CD4-positive, alpha-beta T cell treated with Interleukin-6 for 4 hours (primary cell): ENCODE measurements at places on chromosomes 2 and 18.
A peak's percentile ranks its signal among the peaks of the same experiment; 100 is the strongest.

GRCh38 chr2:216857131-216857550 is 2.7 kb downstream of the TNP1 start:
- no peak for DNase-seq

DNA sequence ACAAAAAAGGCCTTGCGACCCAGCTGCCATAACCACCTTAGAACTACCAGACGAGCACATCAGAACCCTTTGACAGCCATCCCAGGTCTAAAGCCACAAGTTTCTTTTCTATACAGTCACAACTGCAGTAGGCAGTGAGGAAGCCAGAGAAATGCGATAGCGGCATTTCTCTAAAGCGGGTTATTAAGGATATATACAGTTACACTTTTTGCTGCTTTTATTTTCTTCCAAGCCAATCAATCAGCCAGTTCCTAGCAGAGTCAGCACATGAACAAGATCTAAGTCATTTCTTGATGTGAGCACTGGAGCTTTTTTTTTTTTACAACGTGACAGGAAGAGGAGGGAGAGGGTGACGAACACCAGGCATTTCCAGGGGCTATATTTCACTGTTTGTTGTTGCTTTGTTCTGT is 48.8 kb downstream of the FEZ2 start:
- DNase-seq, result no peak

- no peak for DNase-seq
These were observed 16.0 kb upstream of the ASXL2 start for GRCh38 chr2:25894135-25894830.

GRCh38 chr18:63040788-63041410 is 278.7 kb downstream of the BCL2 start:
- no peak for DNase-seq

DNA sequence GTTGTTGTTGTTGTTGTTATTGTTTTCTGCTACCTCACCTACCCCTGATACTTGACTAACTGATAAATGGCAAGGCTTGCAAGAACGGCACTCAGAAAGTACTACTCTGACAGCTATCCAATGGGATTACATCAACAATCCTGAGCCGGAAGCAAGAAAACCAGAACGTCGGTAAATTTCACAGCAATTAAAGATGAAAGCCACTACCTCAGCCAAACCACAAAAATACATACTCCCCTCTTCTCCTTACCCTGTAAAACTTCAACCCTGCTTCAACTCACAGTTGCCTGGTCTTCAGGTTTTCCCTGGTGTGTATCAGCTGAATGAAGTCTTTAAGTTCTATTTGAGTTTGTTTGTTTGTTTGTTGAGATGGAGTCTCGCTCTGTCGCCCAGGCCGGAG is 293.7 kb upstream of the RND3 start:
- no peak for DNase-seq

- DNase-seq, result no peak
These were observed 333.0 kb upstream of the SLC14A2 start for GRCh38 chr18:45282101-45282812.

- DNase-seq, result no peak
These were observed 26.1 kb upstream of the CYP26B1 start for GRCh38 chr2:72173640-72174321.

DNA sequence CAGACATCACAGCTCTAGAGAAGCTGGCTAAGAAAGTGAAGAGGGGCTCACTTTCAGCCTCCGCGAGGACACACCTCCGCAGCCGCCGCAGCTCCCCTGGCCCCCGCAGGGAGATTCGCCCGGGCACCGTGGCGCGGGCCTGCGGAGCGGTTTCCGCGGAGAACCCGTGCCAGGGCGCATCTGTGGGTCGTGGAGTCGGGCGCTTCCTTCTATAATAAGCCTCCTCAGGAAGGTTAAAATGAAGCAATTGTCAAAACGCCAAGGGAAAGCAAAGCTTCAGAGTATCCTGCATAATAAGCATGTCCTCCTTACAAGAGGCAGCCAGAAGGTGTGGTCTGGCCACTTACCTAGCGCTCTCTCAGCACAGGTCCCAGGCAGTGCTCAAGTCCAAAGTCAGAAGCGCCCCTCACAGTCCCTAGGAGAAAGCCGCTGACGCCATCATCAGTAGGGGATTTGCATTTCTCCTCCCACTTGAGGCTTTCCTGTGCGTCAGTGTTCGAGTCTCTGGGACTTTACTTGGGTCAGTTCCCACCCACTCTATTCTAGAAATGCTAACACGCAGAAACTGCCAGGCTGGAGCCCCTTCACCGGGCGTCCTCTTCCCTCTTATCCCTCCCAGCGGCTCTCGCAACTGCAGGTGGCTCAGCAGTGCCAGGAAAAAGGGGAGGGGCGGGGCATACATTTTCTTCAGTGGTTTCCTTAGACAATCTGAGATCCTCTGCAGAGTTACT is at the start of gene STAT4:
STAT4 (minus strand) TSS at position 395 of the 731 bp plus-strand sequence. CDS start 2,791 bp downstream, outside the sequence.
- DNase-seq, result peak; percentile 78

GRCh38 chr2:190959911-190960788 is 53.8 kb downstream of the STAT1 start:
- no peak for DNase-seq

DNA sequence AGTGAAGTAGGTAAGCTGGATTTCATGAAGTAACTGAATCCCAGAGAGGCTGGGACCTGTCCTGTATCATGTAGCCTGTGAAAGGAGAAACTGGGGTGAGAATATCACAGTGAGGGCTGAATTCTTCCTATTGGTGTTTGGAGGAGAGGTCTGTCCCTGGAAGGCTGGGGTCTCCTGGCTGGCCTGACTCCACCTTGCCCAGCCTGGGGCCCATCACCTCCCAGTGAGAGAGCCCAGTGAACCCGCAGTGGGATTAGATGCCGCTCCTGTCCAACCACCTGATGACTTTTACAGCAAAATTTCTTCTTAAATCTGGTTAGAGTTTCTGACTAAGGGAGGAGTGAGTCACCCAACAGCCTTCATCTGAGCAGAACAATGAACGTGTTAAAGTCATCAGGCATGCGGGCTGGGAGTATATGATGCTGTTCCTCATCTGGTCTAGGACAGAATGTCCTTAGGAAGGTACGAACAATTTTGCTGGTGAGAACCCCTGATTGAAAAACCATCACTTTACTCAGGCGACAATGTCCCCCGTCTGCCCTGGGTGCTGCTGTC is 152.9 kb downstream of the LPIN1 start:
- DNase-seq, result no peak

- DNase-seq, result no peak
These were observed 5.1 kb downstream of the ZNF236 start for GRCh38 chr18:76827205-76828200.

- DNase-seq, result no peak
These were observed 80.5 kb downstream of the RDH14 start for GRCh38 chr2:18479947-18480369.

DNA sequence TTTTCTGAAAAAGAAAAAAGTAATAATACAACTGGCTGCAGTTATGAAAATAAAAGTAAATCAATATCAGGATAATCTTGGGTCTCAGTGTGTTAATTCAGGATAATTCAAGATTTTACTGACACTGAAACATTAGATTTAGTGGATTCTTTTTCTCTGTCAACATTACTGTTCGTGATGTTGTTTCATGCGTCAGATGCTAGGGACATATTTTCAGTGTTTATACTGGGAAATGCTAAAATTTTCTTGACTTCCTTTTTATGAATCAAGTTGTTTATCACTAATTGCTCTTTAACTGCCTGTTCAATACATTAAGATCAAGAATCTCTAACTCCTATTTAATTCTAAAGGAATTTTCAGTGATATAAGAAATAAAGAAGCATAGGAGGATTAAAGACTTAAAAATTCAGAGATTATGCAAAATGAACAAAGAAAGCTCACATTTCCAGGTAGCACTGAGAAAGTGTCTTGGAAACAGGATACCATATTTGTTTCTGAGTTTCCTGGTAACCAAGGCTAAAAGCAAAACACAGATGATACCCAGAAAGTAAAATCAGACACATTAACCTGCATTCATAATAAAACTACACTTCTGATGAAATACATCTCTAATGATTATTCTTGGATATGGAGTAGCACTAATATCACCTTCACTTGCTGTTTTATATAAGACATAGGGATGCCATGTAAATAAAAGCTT is 174.0 kb downstream of the ARL4C start:
- no peak for DNase-seq

DNA sequence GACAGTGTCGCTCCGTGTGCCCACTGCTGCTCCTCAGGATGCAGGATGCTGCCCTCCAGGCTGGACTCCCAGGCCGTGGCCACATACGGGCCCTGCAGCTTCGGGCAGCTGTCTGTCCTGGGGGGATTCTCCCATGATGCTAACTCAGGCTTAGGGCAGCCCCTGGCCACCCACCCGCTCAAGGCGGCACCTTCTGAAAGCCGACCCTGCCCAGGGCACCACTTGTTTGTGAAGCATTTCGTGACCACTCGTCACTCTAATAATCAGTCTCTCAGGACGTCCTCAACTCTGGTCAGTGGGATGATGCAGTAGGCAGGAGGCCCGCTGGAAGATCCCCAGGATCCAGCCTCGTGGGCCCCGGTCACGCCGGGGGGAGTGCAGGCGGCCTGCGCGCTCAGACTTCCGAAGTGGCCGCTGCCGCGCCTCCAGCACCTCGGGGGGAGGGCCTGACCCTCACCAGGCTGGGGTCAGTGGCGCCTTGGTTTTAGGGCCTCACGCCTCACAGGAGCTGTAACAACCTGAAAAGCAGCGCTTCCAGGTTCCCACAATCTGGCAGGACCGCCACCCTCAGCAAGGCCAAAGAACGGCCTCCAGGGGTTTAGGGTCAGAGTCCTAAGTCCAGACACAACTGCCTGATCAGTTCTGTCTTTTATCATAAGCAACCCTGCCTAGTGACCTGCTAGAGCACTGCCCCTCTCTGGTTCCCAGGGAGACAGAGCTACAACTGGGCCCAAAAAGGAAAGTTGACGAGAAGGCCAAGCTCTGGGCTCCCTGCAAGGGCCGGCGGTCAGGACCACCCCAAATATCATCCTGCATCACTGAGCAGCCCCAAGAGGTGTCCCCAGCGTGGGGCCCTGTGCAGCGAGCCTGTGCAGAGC is 53.0 kb downstream of the EIPR1 start:
- DNase-seq, result no peak

DNA sequence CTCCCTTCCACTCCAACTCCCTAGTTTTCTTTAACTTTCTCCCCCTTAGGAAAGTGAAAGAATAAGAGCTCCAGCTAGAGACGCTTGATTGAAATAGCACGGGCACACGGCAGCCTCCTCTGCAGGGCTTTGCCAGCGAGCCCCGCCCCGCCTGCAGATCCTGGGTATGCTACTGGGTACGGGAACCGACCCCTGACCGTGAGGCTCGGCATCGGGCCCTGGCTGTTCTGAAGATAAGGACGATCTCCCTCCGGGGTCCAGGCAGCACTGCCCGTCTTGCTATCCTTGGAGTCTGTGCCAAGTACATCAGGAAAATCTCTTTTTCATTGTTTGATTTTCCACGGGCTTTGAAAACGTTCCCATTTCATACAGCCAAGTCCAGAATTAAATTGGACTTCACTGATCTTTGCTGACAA is 284.5 kb downstream of the MTX2 start:
- DNase-seq, result peak; percentile 35

GRCh38 chr2:132468821-132469675 is 52.4 kb downstream of the GPR39 start:
- no peak for DNase-seq

- DNase-seq, result no peak
These were observed 100.5 kb downstream of the SPTBN1 start for GRCh38 chr2:54556621-54557121.

DNA sequence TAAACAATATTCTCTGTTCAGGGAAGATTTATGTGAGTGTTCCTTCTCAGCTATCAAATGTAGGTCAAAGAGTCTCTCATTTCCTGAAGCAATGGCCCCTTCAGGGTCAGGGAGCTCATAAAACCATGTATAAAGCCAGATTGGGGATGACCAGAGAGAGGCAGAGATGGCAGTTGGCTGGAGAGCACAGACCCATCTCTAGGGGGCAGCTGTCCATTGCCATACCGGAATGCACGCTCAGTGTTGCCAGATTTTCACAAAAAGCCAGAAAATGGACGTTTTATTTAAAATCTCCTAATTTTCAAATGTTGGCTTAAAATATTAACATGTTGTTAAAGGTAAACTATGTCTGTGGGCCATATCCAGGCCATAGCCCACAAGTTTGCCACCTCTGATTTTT is 1920.7 kb upstream of the CELF4 start:
- no peak for DNase-seq

DNA sequence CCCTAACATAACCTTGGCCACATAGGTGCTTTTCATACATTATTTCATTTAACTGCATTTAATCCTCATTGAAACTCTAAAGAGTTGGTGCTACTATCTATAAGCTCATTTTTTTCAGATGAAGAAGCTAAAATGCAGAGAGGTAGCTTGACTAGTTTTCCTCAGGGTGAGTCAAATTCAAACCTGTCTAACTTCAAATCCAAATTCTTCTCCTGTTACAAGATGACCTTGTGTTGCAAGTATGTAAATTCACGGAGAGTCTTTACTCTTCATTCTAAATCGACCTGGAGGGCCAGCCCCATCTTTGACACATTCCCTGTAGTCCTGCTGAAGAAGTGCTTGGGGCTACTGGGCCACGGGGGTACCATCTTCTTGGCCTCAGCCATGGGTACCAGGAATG is 8.2 kb upstream of the SETBP1 start:
- DNase-seq, result no peak

DNA sequence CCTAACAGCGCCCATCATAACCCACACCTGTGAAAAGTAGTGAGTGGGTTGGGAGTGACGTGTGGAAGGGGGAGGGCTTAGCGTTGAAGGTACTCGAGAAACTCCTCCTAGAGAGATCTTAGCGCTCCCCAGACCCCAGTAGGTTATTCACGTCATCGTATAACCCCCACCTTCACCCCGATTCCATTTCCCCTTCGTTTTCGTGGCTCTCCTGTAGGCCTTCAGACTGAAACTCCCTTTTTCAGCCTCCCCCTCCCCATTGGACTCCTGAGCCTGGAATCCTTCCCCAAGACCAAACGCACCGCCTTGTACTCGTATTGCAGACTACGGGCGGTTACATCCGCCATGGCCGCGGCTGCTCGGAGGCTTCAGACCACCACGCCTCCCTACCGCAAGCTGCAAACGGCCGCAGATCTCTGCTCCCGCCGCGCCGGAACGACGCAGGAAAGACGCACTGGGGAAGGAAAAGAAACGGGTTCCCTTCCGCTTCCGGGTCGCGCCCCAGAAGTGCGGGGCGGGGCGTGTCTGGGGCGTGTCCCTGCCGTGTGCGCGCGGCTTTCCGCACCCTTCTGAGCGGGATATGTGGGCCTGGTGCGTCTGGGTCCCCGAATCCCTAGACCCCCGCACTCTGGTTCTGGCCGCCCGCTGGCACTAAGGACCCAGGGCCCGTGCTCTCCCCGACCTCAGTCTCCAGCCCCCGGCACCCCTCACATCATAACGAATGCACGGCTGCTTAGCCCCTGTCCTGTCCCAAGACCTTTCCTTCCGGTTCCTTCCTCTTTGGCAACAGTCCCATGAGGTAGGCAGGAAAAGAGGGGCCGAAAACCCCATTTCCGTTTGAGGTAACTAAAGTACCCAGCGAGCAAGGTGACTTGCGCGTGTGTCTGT is at the start of gene SNRNP200:
SNRNP200 (minus strand) TSS at position 456 of the 888 bp plus-strand sequence; CDS start at position 347, 109 bp downstream.
- DNase-seq, result peak; percentile 92

DNA sequence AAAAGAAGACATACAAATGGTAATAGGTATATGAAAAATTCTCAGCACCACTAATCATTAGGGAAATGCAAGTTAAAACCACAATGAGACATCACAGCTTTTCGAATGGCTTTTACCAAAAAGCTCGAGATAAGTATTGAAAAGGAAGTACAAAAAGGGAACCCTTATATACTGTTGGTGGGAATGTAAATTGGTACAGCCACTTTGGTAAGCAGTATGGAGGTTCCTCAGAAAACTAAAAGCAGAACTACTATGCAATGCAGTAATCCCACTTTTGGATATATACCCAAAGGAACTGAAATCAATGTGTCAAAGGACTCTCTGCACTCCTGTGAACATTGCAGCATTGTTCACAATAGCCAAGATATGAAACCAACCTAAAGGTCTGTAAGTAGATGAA is 107.5 kb upstream of the SPATS2L start:
- DNase-seq, result no peak
